ENCODE measurements at places on chromosomes 6 and 20.

GRCh38 chr6:101689695-101690094 lies 296.2 kb downstream of the GRIK2 start:
- H3K27ac ChIP-seq = no peak overlapping the region
- no peak for DNase-seq
- no peaks in the 10 kb centered on the region for H3K27me3 ChIP-seq
- H3K4me1 ChIP-seq = no peaks in the 10 kb centered on the region
- H3K36me3 ChIP-seq = no peaks in the 10 kb centered on the region
- no peak overlapping the region for H3K4me3 ChIP-seq

GRCh38 chr6:138590796-138591709 lies 91.8 kb upstream of the NHSL1 start:
- no peaks in the 10 kb centered on the region for H3K4me1 ChIP-seq
- H3K36me3 ChIP-seq = no peaks in the 10 kb centered on the region
- H3K4me3 ChIP-seq = no peak overlapping the region
- DNase-seq = no peak
- H3K27me3 ChIP-seq = no peaks in the 10 kb centered on the region
- no peak overlapping the region for H3K27ac ChIP-seq

DNA sequence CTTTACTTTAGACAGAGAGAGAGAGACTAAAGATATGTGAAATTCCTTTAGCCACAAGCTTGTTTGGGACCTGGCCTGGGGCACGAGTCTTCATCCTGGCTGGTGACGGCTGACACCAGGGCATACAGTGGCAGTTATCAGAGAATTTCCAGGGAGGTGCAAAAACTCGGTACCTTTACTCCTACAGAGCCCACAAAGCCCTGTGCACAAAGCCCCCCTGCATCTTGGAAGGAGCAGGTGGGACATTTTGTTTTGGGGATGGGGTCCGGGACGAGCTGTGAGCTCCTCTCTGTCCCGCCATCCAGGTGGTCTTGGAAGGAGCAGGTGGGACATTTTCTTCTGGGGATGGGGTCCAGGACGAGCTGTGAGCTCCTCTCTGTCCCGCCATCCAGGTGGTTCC lies 28.9 kb downstream of the RPP40 start:
- H3K36me3 ChIP-seq = no peaks in the 10 kb centered on the region
- H3K27me3 ChIP-seq = no peaks in the 10 kb centered on the region
- no peak for DNase-seq
- peaks cover 11% of the 10 kb centered on the region for H3K4me1 ChIP-seq
- no peak overlapping the region for H3K4me3 ChIP-seq

DNA sequence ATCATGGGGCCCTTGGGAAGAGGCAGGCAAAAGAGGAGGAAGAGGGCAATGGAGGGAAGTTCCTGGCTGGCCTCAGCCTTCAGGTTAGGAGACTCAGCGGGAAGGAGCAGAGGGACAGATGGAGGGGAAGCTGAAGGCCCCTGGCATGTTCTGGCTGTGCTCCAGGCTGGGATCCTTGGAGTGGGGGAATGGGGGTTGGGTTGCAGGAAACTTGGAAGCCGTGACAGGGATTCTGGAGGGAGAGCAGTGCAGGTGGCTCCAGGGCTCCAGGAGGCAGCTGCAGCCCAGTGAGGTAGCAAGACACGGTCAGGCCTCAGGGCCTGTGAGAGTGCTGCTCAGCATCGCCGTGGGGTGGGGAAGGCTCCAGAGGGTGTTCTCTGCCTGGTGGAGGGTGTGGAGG lies 64.6 kb upstream of the SCP2D1 start:
- no peaks in the 10 kb centered on the region for H3K4me1 ChIP-seq
- H3K4me3 ChIP-seq = no peak overlapping the region
- no peaks in the 10 kb centered on the region for H3K36me3 ChIP-seq
- H3K27me3 ChIP-seq = no peaks in the 10 kb centered on the region
- no peak for DNase-seq

- H3K4me3 ChIP-seq = no peak overlapping the region
- no peak overlapping the region for H3K27ac ChIP-seq
- no peaks in the 10 kb centered on the region for H3K36me3 ChIP-seq
- no peaks in the 10 kb centered on the region for H3K27me3 ChIP-seq
- DNase-seq = no peak
Observed at GRCh38 chr6:61745994-61746393, 540.0 kb downstream of the KHDRBS2 start.

- H3K27me3 ChIP-seq = no peaks in the 10 kb centered on the region
- no peak for DNase-seq
- no peak overlapping the region for H3K27ac ChIP-seq
- no peaks in the 10 kb centered on the region for H3K36me3 ChIP-seq
- no peaks in the 10 kb centered on the region for H3K4me1 ChIP-seq
- no peak overlapping the region for H3K4me3 ChIP-seq
Observed at GRCh38 chr6:70129341-70129740, 173.5 kb downstream of the COL9A1 start.

- H3K4me1 ChIP-seq = peaks cover 23% of the 10 kb centered on the region
- DNase-seq = no peak
- no peaks in the 10 kb centered on the region for H3K36me3 ChIP-seq
Observed at GRCh38 chr20:51487565-51488268, 54.8 kb downstream of the NFATC2 start.

DNA sequence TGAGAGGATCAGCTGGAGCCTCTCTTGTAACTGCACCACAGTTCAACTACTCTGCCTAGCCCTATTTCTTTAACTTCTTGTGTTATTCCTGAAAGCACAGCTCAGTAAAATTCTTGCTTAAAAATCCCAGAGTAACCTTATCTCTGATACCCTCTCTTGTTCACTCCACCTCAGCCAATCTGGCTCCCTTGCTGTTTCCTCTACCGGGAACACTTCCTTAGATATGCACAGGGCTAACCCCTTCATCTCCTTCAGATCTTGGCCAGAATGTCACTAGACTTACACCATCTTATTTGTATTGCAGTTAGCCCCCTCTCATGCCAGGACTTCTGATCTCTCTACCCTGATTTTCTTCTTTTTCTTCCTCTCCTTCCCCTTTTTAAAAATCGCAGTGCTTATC lies 2.6 kb upstream of the ZKSCAN3 start:
- peaks cover 15% of the 10 kb centered on the region for H3K4me1 ChIP-seq
- DNase-seq = no peak
- H3K36me3 ChIP-seq = no peaks in the 10 kb centered on the region
- H3K27me3 ChIP-seq = no peaks in the 10 kb centered on the region
